ENCODE measurements at places on chromosomes 1 and 21. TPM values are rescaled to one million over a fixed set of nuclear protein-coding genes. Genes with fewer than 3 reads are reported as not detected.

The ARHGAP29 gene
- total RNA-seq = 43.5 TPM

The AK5 gene
- total RNA-seq = 3.0 TPM

The TTC24 gene
- 0.23 TPM for total RNA-seq

The OR2L8 gene
- total RNA-seq = not detected

The ZFP69B gene
- total RNA-seq = 2.0 TPM

The TAS1R1 gene
- total RNA-seq = 0.51 TPM

The VN1R5 gene
- total RNA-seq = not detected

The TRIM58 gene
- total RNA-seq = 2.2 TPM

The HENMT1 gene
- 3.6 TPM for total RNA-seq

The ALPL gene
- 38.6 TPM for total RNA-seq

The FMO5 gene
- 78.6 TPM for total RNA-seq

The ISG20L2 gene
- total RNA-seq = 11.3 TPM

The KAZN gene
- 18.8 TPM for total RNA-seq

The CHI3L1 gene
- total RNA-seq = 98.6 TPM

The CA14 gene
- total RNA-seq = 0.14 TPM

The AKR7A2 gene
- 54.0 TPM for total RNA-seq

The RIPPLY3 gene
- 0.18 TPM for total RNA-seq

The SPRR1A gene
- total RNA-seq = not detected

The SPATA21 gene
- not detected for total RNA-seq

The CYP4B1 gene
- total RNA-seq = 75.7 TPM

The RGS16 gene
- total RNA-seq = 12.3 TPM

The RXRG gene
- total RNA-seq = 3.0 TPM

The GJA9 gene
- total RNA-seq = not detected

The SLC45A1 gene
- 0.74 TPM for total RNA-seq

The LRIG2 gene
- total RNA-seq = 12.5 TPM

The KCNK2 gene
- total RNA-seq = 0.71 TPM

The CLSTN1 gene
- 85.7 TPM for total RNA-seq

The TBX15 gene
- total RNA-seq = 0.31 TPM

The C1QTNF12 gene
- total RNA-seq = 1.5 TPM

The LENEP gene
- total RNA-seq = 0.89 TPM

The DEGS1 gene
- 69.7 TPM for total RNA-seq

The CROCC gene
- total RNA-seq = 42.2 TPM

The SAMSN1 gene
- 12.1 TPM for total RNA-seq

The NBPF6 gene
- not detected for total RNA-seq

The DISP1 gene
- total RNA-seq = 12.8 TPM

The AMY1A gene
- total RNA-seq = 10.4 TPM

The OVAAL gene
- 0.17 TPM for total RNA-seq

The PRKAA2 gene
- 2.1 TPM for total RNA-seq

The C1orf87 gene
- total RNA-seq = 13.8 TPM

The TCHH gene
- 0.03 TPM for total RNA-seq

The FAM110D gene
- 3.2 TPM for total RNA-seq

The S100A9 gene
- total RNA-seq = 769 TPM

The FNBP1L gene
- 119 TPM for total RNA-seq

The PLEKHG5 gene
- 11.2 TPM for total RNA-seq

Measured in lung (tissue), 17 donors.